ENCODE measurements at places on chromosomes 1 and 21.

DNA sequence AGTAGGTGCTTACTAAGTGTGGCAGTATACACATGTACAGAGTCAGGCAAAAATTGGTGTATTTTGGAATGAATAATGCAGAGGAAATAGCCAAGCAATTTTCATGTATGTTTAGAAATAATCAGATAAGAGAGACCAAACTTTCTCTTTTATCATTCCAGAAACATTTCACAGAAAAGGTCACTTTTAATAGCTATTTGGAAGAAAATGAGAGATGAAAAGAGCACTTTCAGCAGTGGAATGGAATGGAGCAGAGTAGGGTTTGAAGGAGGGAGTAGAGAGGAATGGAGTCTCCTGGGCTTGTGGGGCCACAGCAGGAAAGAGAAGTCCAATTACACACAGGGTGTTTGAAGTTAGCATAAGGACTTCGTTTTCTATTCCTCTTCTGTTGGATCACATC is 48.8 kb upstream of the GJA5 start:
- no peak for DNase-seq

GRCh38 chr1:180210008-180210620 is 19.9 kb upstream of the LHX4 start:
- no peak for DNase-seq

DNA sequence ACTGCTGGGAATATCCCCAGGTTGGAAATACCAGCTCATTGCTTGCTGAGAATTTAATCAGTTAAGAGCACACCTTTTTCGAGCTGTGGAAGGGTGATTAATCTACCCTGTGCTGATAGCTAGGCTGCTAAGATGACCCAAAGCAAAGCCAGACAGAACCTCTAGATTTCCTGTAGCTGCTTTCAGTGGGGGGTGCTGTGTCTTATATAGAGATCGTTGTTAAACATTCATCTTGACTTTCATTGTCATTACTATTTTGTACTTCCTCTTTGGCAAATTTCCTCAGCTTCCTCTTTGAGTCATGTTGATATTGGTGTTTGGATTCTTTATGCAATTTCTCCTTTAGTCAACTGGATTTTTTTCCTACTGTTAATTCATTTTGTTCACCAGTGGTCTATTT is 155.3 kb downstream of the DISC1 start:
- DNase-seq, result no peak

- peak; percentile 88 for DNase-seq
Measured at GRCh38 chr1:100538913-100539835, 1.2 kb downstream of the GPR88 start.

GRCh38 chr21:16534408-16535101 is 804.8 kb downstream of the USP25 start:
- DNase-seq, result no peak

- no peak for DNase-seq
Measured at GRCh38 chr1:174157157-174157806, 2.0 kb upstream of the RABGAP1L start.

DNA sequence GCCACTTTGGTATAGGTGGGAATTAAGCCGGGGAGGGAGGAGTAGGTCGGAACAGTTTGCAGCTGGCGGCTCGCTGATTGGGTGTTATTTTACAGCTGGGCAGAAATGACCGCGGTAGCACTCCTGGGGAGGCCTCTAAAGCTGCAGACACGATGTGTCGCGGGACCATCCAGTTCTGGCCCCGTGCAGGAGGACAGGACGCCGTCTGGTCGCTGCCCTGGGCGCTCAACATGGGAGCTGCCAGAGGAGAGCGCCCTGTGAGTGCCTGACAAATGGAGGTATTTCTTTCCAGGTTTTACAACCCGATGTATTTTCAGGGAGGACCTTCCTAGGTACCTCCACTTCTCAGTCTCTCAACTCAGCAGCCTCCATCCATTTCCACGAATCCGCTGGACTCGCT is 46.2 kb downstream of the CDC7 start:
- DNase-seq, result no peak

DNA sequence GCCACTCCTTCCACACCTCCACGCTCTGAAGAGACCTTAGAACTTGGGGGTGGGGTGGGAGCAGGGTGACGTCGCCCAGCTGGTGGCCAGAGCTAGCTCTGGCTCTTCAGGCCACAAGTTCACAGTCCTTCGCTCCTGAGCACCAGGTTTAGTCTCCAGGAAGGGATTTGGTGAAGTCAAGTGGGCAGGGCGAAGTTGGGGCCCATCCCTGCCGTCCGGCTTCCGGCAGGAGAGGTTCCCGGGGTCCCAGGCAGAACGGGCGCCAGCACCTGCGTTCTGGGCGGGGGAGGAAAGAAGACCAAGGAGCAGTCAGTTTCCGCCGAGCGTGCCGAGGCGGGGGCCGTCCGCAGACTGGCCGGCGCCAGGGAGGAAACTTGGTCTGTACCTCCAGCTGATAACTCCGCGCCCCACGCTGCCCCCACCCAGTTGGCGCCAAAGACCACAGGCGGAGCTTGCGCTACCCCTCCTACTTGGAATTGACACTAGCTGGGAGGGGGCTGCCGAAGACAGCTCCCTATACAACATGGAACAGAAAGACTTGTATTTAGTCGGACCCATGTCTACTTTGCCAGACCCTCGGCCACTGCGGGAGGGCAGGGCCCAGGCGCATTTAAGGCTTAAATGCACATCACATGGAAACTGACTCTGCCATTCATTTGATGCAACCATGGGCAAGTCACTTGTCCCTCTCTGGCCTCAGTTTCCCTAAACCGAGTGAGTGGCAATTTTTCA is 995 bp downstream of the ID3 start:
- DNase-seq, result peak; percentile 44

DNA sequence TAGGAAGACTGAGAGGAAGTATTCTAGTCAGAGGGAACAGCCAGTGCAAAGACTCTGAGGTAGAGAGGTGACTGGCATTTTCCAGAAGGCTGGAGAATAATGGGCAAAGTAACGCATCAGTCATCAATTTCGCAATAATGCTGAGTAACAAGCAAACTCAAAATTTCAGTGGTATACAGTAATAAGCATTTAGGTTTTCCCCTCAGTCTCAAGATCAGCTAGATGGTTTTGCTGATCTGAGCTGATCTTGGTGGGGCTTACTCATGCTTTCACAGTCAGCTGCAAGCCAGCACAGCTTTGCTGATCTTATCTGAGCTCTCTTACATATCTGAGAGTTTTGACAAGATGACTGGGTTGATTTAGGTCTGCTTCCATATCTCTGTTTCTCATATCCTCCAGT is 108.7 kb downstream of the TSEN15 start:
- no peak for DNase-seq

DNA sequence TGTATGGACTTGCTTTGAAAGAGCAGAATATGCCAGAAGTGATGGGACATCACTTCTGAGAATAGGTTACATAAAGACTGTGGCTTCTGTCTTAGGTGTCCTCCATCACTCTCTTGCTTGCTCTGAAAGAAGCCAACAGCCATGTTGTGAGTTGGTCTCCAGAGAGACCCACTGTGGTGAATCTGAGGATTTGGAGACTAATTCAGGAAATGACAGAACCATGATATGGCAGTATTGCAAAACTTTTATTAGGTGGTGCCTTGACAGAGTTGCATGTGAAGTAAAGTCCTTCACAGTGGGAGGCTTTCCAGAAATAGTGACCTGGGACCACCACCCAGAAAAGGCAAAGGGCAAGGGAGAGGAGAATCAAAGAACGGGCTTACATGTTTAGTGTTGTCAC is 628.6 kb downstream of the KCNT2 start:
- no peak for DNase-seq

GRCh38 chr1:175402336-175402735 is 209.8 kb upstream of the KIAA0040 start:
- no peak for DNase-seq
